ENCODE measurements at places on chromosomes 1 and 21.

DNA sequence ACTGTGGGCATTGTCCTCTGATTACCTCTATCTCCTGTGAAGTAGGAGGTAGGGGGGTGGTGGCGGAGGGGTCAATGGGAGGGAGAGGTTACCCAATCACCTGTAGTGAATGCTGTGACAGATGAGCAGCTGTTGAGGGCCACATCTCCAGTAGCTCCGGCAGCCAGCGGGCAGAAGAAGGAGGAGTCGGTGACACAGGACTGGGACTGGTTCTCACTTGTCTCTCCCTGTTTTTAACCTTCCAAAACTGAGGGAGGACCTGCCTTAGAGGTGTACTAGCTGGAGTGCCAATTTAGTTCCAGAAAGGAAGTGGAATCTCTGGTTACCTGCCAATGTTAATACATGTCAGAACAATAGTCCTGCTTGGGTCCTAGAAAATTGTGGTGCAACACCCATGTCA lies 56.2 kb upstream of the ENAH start:
- no peak for DNase-seq

DNA sequence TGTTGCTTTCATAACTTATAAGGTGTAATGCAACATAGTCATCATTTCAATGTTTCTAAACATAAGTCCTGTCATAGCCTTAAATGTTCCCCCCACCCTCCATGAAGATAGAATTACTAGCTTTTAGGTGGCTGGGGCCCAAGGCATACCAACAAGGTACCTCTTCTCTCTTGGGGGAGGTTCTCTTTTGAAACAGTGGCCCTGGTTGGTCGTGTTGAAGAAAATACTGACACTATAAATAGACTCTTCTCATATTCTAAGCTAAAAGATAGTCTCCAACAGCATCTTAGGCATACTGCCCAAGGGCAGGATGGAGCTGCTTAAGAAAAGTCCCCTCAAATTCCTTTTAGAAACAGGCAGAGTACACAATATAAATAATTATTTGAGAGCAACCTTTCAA lies 255.0 kb downstream of the FAF1 start:
- no peak for DNase-seq

GRCh38 chr21:42513151-42513984 lies at the start of gene SLC37A1:
TSS of gene SLC37A1 (plus strand) at chr21:42513852. CDS start at chr21:42518455, 4,603 bp downstream.
- DNase-seq: no peak

DNA sequence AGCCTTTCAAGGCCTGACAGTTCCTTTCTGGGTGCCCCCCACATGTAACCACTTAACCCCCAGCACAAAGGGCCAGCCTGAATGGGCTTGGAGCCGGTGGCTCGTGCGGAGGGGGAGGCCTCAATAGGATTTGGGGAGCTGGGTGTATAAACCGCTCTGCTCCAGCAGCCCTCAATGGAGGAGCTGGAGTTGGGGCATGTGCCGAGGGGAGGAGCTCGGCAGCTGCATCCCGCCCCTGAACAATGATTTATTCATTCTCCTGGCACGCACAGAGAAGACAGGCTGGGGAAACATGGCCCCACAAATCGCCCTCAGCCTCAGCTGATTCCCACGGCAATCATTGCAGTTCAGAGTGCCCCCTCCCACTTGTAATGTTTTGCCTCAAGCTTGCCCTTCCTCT lies 6.9 kb upstream of the C1orf216 start:
- no peak for DNase-seq

GRCh38 chr1:117648015-117648414 lies 42.2 kb downstream of the TENT5C start:
- DNase-seq: no peak

GRCh38 chr1:113732802-113733201 lies 26.5 kb downstream of the PHTF1 start:
- no peak for DNase-seq

DNA sequence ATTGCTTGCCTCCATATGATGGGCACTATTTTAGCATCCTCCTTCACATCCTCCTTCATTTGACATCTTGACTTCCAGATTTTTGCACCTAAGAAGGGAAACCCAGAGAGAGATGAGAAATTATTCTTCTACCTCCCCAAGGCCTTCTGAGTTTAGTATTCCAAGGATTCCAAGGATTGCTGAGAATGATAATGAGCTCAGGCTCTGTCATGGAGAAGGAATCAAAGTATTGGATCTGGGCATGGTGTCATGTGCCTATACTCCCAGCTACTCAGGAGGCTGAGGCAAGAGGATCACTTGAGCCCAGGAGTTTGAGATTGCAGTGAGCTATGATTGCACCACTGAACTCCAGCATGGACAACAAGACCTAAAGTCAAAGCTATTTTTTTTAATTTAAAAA lies 26.6 kb upstream of the ZNF281 start:
- DNase-seq: no peak

DNA sequence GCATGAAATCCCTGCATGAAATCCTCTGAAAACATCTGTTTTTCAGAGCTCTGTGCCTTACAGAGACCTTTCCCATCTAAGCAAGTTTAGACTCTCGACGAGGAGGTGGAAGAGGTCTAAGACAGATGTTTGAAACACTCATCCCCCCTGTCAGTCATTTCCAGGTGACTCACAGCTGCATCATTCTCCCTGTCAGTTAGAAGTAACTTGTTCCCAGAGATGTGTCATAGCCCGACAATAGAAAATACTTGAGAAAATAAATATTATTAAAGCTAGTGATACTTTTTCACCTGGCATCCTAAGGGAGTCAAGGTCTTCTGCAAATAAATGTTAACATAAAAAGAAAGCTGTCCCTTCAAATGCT lies 41.6 kb upstream of the SEC16B start:
- peak; percentile 5 for DNase-seq

GRCh38 chr1:46575778-46576177 lies 24.3 kb upstream of the KNCN start:
- DNase-seq: no peak

DNA sequence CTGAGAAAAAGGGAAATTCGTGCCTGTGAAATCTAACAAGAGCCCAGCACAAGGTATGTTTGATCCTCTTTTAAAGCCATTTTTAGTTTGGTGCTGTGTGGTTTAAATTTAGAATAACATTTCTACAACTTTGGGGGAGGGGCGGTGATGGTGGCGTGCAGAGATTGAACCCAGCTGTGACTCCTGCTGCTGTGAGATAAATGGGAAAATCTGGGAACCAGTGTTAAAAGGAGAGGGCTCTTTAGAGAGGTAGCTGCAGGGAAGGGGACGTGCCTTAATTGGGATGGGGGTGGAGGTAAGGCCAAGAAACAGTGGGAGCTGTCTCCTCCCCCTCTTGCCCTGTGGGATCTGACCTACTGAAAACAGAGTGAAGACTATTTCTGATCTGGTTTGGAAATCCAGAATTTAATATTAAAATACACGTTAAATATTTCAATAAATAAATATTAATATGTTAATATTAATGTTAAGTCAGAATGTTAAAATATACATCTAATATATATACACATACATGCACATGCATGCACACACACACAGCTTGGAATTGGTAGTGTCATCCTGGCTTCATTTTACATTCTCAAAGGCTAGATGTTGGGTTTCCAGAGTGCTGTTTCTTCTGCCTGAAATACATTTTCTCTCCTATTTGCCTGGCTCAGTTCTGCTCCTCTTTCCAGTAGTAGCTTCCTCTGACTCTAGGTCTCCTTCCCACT lies 30.1 kb upstream of the DNAJC6 start:
- DNase-seq: no peak

DNA sequence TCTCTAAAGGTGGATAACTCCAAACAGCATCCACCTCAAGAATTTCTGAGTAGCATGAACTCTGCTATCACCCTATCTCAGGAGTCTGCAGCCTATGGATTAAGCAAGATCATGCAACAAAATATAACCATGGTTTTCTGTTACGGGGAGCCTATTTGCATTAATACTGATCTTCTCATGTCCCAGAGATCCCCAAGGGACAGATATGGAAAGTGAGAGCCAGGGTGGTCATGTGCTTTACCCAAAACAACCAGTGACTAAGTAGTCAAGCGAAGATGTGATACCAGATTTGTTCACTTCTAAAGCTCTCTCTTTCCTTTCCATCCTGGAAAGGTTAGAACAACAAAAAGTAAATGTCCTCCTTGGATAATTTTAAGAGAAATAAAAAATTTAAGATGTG lies 125.1 kb downstream of the PRRX1 start:
- no peak for DNase-seq

DNA sequence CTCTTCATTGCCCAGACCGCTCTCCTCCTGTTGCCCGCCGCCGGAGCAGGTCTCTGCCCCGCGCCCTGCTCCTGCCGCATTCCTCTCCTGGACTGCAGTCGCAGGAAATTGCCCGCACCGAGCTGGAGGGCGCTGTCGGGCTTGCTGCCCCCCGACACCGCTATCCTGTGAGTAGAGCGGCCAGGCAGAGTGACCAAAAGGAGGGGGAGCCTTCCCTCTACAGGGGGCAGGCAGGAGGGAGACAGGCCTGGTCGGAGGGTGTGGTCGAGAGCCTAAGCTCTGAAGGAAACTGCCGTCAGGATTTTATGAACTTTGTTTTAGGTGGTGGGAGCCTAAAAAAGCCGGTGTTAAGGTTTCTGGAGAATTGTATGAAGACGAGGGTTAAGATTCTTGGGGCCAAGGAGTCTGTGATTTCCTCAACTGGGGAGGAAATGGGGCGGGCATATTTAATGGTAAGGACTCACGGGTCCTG lies 517 bp downstream of the LRIG2 start:
- DNase-seq: peak; percentile 65

- no peak for DNase-seq
Measured at GRCh38 chr1:84708031-84708430, 17.8 kb upstream of the SSX2IP start.

- no peak for DNase-seq
Measured at GRCh38 chr1:202200112-202200548, 6.5 kb downstream of the LGR6 start.
